WTC11 (cell line): ENCODE measurements at places on chromosomes 4 and X.

GRCh38 chr4:122005064-122005755 is 53.4 kb upstream of the TRPC3 start:
- DNase-seq = no peak

- no peak for DNase-seq
Measured at GRCh38 chr4:78737035-78737434, 39.1 kb upstream of the BMP2K start.

- DNase-seq = peak; percentile 87
Measured at GRCh38 chr4:85474818-85475630, at the start of gene ARHGAP24. Gene ARHGAP24 (plus strand): TSS chr4:85475150.

DNA sequence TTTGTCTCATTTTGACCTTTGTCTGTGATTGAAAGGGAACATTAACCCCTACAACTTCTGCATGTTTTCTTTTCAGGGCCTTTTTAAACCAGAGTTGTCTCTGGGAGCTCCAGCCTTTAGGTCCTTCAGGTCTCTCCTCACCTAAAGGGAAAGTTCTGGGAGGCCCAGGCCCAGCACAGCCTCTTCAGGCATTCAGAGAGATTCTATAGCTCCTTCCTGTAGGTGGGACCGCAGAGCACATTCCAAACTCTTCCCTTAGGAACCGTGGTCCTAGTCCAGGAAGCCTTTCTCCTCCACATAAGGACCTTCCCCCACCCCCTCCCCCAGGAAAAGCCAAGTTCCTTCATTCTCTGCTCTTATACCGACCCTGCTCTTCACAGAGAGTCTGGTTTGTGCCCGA is 14.9 kb downstream of the NKX6-1 start:
- peak; percentile 23 for DNase-seq

DNA sequence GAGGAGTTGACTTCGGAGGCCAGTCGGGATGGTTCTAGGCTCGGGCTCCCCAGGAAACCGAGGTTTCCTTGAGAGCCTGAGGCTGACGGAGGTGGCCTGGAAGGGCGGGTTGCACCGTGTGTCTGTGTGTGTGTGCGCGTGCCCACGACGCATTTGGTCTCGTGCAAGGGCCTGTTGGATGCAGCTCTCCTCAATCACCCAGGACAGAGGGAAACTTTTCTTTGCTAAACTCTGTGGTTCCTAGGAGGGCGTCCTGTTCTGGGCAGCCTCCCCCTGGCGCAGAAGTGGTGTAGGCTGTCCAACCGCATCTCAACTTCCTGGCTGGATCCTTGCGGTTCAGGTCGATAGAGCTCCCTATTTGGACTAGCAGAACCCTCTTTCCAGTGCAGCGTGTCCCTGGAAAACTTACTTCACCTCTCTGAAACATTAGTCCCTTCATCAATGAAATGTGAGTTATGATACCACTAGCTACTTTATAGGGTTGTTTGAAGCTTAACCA is 973 bp downstream of the STK32B start:
- DNase-seq = no peak

- peak; percentile 38 for DNase-seq
Measured at GRCh38 chr4:41887821-41888686, 47.2 kb upstream of the TMEM33 start.

DNA sequence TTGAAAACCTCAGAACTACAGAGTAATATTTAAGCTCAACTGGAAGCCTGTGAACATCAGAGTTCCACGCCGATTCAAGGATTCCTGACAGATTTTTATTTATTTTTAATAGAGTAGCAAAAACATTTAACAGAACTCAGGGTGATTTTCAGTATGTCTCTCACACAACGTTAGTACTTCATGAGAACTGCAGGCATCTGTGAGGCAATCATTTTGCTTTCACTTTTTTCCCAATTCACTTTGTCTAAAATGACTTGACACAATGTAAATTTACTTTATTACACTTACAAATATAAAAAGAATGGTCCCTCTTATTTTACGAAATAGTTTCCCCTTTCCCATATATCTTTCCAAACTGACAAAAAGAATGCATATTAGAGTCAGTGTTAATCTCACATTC is 869.5 kb upstream of the EPHA5 start:
- no peak for DNase-seq

- DNase-seq = no peak
Measured at GRCh38 chr4:128335541-128335940, 47.9 kb upstream of the PGRMC2 start.

DNA sequence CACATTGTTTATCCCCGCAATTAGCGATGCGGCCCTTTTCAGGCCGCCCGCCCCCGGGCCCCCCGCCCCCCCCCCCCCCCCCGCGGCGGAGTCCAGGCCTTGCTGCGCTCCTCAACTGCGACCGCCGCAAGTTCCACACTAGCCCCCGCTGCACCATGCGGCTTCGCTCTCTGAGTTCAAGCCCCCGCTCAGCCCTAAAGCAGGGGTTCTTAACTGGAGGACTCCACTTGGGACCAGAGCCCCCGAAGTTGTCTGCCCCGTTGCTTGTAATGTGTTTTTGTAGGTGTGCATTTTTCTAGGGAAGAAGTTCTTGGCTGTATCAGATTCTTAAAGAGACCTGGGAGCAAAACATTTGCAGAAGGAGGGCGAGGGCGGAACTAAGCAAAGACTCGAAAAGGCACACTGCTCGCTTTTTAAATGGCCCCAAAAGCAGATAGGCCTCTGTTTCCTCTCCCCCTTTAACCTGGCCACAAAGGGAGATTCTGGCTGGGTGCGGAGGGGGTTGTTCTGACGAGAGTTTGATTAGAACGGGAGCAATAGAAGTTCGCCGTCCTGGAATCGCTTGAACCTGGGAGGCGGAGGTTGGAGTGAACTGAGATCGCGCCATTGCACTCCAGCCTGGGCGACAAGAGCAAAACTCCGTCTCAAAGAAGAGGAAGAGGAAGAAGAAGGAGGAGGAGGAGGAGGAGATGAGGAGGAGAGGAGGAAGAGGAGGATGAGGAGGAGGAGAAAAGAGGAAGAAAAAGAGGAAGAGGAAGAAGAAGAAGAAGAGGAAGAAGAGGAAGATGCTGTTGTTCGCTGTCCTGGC is 2.3 kb upstream of the MSX1 start:
- no peak for DNase-seq

DNA sequence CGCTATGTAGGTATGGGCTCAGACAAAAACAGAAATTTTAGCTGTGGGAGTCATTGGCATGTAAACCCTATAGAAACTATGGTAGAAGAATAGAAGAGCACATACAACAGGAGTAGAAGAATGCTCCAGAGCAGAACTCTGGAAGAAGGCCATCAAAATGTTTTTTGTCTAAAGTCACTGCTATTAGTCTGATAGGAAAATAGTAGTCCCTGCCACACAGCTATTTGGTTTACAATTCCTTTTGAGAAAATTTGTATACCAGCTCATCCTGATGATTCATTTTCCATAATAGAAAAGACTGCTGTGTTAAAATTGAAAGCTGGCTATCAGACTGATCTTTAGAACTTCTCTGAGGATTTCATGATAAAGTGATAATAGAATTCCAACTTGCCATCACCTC is 32.8 kb upstream of the ADAD1 start:
- no peak for DNase-seq

DNA sequence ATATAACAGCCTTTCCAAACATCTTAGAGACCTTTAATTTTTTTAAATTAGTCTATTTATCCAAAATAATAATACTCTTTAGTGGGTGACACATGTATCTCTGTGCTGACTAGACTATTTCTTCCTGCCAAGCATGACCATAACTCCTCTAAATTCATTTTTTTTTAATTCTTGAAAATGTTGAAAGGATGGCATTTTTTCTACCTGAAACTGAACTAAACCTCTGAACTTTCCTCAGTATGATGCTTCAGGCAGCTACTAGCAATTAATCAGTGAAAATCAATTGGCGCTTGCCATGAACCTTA is 42.4 kb upstream of the PDLIM5 start:
- DNase-seq = no peak

DNA sequence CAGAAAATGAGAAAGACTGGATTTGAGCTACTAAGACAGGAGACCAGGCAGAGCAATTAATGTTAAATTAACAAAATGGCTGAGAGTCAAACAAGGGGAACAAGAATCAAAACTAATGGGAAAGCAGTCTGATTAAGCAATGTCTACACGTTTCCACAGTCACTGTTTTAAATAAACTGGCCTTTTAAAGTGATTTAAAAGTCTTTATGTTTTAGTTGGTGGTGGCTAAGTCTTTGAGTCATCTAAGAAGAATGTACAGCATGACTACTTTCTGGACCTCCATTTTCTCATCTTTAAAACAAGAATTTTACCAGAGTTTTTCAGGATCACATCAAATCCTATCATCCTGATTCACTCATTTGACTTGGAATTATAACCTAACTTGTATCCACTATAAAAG is 233.8 kb downstream of the ENOX2 start:
- DNase-seq = no peak

DNA sequence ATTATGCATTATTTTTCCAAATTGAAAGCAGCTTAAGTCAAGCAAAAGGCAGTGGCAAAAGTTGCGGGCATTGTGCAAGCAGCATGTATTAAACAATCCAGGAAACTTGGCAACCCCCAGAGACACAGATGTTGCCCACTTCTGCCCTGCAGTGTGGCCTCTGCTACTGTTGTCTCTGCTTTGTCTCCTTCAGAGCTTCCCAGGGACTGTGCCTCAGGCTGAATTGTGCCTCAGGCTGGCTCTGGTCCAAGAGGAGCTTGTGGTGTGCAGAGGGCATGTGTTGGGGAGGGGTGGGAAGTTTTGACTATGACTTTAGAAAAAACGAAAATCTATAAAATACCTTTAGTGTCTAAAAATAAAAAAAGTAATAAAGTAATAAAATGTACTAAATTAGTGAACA is 201.4 kb downstream of the CCSER1 start:
- no peak for DNase-seq

- no peak for DNase-seq
Measured at GRCh38 chr4:165077034-165077578, 23.4 kb downstream of the TRIM75 start.

DNA sequence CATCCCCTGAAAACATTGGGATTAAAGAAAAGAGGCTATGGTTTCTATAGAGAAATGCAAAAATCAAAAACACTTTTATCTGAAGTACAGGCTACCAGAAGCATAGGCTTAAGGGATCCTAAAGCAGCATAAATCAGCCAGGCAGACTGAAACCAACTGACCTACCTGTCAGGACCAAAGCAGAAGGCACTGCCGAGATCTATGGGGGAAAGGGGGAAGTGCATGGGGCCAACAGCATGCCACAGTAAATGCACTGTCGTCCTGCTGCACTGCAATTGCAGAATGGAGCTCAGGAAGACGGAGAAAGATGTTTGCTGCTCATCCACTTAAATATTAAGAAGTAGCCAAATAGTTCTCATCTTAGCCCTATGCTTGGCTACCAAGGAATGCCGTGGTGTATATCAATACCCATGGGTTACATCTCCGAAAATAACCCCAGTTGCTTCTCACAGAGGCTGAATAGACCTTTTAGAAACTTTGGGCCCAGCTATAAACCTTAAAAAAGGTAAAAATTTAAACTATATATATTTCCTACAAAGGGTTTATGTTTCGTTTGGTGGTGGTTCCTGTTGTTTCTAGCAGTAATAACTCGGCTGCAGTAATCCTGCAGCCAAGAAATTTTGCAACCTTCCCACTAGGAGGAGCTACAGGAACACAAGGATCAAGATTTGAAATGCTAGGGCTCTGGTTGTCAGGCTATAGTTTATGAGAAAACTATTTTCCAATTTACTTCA is 312.2 kb upstream of the DIAPH2 start:
- DNase-seq = no peak

GRCh38 chrX:104707042-104707441 is 141.0 kb downstream of the IL1RAPL2 start:
- no peak for DNase-seq

DNA sequence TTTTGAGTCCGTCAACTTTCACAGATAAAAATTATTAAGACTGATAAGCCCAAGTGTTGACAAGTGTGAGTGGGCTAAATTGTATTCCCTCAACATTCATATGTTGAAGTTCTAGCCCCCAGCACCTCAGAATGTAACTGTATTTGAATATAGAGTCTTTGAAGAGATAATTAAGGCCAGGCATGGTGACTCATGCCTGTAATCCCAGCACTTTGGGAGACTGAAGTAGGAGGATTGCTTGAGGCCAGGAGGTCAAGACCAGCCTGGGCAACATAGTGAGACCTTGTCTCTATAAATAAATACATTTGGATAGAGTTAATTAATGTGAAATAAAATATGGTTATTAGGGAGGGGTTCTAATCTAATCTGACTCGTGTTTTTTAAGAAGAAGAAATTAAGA is 29.7 kb upstream of the SLC25A4 start:
- no peak for DNase-seq

- DNase-seq = peak; percentile 84
Measured at GRCh38 chr4:78938868-78939666, at the start of gene PAQR3. Gene PAQR3 (minus strand): TSS chr4:78939438. CDS start chr4:78939224, 214 bp downstream.
